ENCODE measurements at places on chromosomes 5 and 9. TPM values are rescaled to one million over a fixed set of nuclear protein-coding genes. Genes with fewer than 3 reads are reported as not detected.

The GOLM1 gene
- 45.2 TPM for total RNA-seq

The GABRB2 gene
- 0.81 TPM for total RNA-seq

The SPEF2 gene
- total RNA-seq, result 5.0 TPM

The SLC6A18 gene
- not detected for total RNA-seq

DNA sequence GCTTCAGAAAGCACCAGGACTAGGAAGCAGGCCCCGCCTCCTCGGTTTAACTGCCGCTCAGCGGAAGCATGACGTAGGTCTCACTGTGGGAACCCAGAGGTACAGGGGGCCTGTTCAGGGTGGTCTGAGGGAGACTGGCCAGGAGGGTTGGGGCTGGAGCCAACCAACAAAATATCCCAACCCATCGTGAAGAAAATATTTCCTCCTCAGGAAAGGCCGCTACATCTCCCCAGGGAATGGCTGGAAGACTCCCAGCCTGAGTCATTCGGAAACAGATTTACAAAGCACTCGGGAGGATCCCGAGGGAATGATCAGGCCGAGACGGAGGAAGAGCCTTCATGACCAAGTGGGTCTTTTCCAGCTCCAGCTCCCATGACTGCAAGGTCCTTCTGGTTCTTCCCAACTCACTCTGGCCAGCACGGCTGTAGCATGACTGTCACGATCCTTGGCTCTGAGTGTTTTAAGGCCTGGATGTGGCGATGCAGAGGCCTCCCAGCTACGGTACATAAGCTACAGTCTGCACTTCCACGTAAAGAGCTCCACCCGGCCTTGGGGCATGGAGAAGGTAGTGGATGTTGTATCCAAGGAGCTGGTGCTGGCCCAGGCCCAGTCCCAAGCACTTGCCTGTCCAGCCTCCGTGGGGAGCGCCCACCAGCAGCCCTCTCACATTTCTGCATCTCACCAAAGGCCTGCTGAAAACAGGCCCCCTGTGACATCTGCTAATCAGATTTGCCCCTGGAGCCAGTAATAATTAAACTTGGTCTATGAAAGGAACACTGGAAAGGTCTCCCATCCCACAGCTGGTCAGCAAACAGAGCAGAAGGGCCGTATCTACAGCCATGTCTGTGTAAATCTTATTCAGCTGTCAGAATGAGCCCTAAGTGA is 100.6 kb downstream of the LHFPL2 start:
- peak; percentile 88 for DNase-seq

DNA sequence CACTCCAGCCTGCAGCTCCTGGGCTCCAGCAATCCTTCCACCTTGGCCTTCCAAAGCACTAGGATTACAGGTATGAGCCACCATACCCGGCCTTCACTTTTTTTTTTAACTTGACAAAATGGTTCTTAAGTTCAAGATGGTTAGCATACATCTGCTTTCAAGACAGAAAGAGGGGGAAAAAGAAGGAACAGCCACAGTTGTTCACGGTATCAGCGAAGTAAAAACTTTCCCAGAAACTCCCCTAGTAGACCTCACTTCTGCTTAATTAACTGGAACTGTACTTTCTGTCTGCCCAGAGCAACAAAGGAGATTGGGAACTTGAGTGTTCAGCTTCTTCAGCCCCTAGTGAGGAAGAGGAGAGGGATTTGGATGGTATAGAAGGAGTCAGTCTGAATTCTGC is 116.7 kb downstream of the UGCG start:
- DNase-seq, result no peak

DNA sequence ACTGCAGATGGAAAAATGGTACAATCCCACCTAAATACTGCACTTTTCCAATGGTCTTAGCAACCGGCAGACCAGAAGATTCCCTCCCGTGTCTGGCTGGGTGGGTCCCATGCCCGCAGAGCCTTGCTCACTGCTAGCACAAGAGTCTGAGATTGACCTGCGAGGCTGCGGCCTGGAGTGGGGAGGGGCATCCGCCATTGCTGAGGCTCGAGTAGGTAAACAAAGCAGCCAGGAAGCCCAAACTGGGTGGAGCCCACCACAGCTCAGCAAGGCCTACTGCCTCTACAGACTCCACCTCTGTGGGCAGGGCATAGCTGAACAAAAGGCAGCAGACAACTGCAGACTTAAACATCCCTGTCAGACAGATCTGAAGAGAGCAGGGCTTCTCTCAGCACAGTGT is 221.6 kb upstream of the CTNND2 start:
- no peak for DNase-seq

- DNase-seq, result no peak
Observed at GRCh38 chr5:1759378-1759970, 40.2 kb downstream of the MRPL36 start.

Data from H4 (cell line).